Stimulated activated CD4-positive, alpha-beta T cell treated with anti-CD3 and anti-CD28 coated beads, TNF-alpha, amount 100 ng/mL, for 1 hour (primary cell): ENCODE measurements at places on chromosomes 11 and 22.

DNA sequence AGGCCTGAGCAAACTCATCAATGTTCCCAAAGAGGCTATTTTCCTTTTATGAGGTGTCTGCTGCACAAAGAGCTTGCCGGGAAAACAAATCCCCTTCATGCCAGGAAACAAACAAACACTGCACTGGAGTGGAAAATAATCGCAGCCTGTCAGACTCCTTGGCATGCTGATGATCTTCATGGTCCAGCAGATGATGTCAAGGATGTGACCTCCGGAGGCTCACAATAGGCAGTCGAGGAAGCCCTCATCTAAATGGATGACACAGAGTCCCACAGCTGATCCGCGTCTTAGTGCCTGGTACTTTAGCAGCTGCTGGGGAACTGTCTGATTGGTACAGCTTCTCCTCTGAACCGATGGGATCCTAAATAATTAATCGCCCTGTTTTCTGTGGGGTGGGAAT is 187.6 kb downstream of the TENM4 start:
- no peak for DNase-seq

GRCh38 chr22:45997077-45997776 is 20.3 kb upstream of the WNT7B start:
- DNase-seq, result no peak

- no peak for DNase-seq
These were observed 575.5 kb downstream of the SOX6 start for GRCh38 chr11:15780837-15781236.

DNA sequence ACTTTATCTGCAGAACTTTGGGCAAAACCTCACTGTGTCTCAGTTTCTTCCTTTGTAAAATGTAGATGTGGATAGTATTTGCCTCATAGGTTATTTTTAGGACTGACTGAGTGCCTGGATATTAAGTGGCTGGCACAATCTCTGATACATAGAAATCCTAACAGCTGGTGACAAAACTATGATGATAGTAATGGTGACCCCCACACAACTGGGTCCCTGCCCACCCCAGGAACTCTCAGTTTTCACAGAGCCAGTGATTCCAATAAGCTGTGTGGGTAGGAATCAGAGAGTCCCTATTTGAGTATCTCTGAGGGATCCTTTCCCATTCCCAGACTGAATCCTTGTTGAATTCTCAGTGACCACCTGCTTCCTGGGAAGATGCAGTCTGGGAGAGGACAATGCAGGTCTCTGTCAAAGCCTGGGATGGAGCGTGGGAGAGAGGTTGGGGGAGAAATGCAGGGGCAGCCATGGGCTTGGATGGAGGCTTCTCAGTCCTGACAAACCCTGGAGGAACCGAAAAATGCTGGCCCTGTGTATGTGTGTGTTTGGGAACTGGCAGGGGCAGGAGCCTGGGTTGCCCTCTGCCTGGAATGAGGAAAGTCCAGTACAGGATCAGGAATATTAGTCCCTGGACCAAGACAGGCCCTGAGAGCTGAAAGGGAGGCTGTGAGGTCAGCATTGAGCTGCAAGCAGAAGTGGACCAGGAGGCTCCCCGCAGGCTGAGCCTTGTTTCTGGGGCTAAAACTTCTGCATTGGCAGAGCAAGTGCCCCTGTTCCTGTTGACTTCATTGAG is 6.1 kb upstream of the P2RY6 start:
- DNase-seq, result no peak

- DNase-seq, result no peak
These were observed 20.3 kb upstream of the MICAL2 start for GRCh38 chr11:12090061-12090591.

- DNase-seq, result no peak
These were observed 33.3 kb downstream of the ANO1 start for GRCh38 chr11:70111269-70112016.
